ENCODE measurements at places on chromosomes 7 and 10. TPM values are rescaled to one million over a fixed set of nuclear protein-coding genes. Genes with fewer than 3 reads are reported as not detected.
A peak's percentile ranks its signal among the peaks of the same experiment; 100 is the strongest.

DNA sequence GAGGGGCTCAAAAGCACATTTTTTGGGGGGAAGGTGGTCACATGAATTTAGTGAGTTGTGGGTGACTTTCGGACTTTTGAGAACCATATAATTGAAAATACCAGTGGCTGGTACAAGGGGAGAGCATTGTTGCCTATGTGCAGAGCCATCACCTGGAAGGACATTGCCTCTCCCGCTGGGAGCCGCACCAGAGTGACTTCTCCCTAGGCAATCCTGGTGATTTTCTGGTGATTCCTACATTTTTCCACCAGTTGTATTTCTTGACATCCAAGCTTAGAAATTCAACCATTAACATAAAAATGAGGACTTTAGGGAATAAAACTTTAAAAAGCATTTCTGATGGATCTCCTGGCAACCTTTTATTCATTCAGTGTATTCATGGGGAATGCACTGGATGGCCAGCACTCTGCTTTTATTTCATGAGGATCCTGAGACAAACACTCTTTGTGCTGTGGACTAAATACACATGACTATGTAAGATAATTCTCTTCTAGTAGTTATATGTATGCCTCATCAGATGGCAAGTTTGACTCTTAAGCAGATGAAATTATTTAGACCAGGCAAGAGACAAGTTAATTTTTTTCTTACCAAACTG, 41.8 kb upstream of the MKI67 start:
- peak; percentile 42 for DNase-seq

DNA sequence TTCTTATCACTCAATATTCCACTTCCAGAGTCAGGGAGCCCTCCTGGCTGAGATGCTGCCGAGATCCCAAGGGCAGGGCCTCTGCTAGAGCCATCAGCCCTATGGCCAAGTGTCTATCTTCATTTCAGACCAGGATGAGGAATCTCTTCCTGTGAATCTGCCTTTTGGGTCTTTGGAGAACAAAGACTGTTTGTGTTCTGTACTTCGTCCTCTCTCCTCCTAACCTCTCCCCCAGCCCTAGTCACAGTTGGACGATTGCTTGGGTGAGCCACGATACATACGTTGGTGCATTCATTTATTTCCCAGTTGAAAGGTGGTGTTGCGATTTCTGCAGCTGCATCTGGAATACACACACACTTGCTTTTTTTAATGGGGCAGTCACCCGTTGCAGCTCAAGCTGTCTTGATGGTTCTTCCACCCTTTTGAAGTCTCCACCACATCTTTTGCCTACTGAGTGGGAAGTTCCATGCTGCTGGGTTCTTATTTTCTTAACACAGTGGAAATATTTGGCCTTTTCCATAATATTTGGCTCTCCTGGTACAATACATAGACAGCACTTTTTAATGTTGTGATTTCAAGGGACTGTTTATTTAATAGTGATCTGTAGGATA, 26.7 kb downstream of the SH3PXD2A start:
- DNase-seq: peak; percentile 59

- no peak for DNase-seq
Observed at GRCh38 chr7:36957620-36958019, 233.3 kb upstream of the AOAH start.

The MMP21 gene
- polyA plus RNA-seq: not detected

The LRRC17 gene
- 0.95 TPM for polyA plus RNA-seq

The FEZF1 gene
- 0.15 TPM for polyA plus RNA-seq

The CALHM1 gene
- polyA plus RNA-seq: 0.37 TPM

DNA sequence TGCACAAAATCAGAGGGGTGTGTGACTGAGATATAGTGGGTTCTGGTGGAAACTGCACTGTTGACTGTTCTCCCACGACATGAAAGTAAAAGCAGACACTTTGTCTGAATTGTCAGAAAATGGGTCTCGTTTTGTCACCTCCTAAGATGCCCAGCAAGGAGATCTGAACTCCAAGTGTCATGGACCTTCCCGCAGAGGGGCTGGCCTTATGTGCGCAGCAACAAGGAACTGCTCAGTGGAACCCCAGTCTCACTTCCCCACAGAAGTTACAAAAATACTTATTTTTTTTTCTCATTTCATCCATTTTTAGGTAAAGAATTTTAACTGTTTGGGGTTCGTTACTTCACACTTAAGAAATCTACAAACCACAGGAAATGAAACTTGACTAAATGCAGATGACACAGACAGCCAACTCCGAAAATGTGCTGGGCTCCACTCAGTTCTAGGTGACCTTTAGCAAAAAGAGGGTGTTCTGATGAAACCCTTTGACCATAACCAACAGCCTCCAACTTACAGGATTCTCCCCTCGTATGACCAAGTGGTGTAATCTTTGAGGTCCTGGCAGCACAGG, 115.0 kb downstream of the FAM107B start:
- DNase-seq: no peak

DNA sequence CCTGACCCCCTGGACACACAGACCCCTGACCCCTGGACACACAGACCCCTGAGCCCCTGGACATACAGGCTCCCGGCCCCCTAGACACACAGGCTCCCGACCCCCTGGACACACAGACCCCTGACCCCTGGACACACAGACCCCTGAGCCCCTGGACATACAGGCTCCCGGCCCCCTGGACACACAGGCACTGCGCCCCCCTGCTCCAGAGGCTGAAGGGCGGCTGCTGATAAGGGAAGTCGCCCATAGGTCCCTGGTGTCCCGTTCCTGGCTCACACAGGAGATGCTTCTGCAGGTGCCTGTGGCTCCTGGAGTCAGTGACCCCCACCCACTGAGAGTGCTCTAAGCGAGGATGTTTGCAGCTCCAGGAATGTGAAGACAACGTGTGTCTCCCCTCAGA, 3.7 kb upstream of the AP5Z1 start:
- DNase-seq: no peak

The TAS2R3 gene
- polyA plus RNA-seq: not detected
